HCT116 (cell line): ENCODE measurements at places on chromosomes 6 and 20.

DNA sequence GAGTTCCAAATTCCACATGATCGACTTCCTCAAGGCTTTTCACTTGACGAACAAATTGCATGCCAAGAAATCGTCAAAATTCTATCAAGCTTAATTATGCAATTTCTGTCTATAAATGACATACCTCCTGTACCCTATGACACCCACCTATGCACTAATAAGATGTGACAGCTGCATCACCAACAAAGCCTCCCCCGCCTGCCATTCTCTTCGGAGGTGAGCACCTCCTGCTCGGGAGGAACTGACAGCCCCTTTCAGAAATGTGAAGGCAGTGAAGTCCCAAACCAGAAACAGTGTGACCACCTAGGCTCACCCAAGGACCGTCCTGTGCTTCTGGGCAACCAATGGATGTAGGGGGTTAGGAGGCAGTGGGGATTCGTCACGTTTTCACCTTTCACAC lies 37.1 kb downstream of the GPR6 start:
- no peak for DNase-seq

DNA sequence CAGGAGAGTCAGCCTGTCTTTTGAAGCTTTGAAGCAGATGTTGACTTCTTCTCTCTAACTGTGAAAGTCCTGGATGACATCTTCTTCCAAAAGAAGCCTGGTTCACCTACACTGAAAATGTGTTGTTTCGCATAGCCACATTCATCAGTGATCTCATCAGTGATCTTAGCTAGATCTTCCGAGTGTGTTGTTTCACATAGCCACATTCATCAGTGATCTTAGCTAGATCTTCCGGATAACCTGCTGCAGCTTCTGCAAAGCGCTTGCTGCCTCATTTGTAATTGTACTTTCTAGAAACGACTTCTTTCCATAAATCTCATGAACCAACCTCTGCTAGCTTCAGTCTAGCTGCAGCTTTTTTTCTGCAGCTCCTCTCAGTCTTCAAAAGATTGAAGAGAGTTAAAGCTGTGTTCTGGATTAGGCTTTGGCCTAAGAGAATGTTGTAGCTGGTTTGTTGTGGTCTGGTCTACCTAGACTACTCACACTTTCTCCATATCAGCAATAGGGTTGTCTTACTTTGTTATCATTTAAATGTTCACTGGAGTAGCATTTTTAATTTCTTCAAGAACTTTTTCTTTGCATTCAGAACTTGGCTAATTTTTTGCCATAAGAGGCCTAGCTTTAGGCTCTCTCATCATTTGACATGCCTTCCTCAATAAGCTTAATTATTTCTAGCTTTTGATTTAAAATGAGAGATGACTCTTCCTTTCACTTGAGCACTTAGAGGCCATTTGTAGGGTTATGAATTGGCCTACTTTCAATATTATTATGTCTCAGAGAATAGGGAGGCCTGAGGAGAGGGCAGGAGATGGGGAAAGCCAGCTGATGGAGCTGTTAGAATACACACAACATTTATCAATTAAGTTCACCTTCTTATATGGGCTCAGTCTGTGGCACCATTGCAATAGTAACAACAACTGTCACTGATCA lies 48.7 kb upstream of the EXOC2 start:
- no peak for DNase-seq

- DNase-seq: no peak
These were observed 98.0 kb downstream of the RPP40 start for GRCh38 chr6:4905826-4906225.

DNA sequence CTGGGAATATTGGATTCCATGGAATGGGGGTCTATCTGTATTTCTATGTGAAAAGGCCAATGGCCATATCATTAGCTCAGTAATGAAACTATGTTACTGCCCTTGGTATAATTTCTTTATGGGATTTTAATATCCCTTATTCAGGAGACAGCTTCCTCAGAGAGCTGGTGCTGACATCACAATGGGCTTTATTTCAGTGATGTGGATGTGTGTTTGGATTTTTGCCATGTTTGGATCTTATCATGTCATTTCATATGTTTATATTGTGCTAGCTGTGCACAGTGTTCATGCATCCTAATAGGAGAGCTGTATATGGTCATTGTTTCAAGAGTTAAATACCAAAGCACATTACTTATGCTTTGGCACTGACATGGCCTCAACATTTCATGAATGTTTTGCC lies 806.1 kb upstream of the MAP3K7 start:
- DNase-seq: no peak

- DNase-seq: no peak
These were observed 65.9 kb upstream of the OGFRL1 start for GRCh38 chr6:71222671-71223070.

GRCh38 chr20:17985388-17986018 lies 16.7 kb downstream of the MGME1 start:
- DNase-seq: no peak

- no peak for DNase-seq
These were observed 3.3 kb upstream of the TAF4 start for GRCh38 chr20:62068997-62069396.

DNA sequence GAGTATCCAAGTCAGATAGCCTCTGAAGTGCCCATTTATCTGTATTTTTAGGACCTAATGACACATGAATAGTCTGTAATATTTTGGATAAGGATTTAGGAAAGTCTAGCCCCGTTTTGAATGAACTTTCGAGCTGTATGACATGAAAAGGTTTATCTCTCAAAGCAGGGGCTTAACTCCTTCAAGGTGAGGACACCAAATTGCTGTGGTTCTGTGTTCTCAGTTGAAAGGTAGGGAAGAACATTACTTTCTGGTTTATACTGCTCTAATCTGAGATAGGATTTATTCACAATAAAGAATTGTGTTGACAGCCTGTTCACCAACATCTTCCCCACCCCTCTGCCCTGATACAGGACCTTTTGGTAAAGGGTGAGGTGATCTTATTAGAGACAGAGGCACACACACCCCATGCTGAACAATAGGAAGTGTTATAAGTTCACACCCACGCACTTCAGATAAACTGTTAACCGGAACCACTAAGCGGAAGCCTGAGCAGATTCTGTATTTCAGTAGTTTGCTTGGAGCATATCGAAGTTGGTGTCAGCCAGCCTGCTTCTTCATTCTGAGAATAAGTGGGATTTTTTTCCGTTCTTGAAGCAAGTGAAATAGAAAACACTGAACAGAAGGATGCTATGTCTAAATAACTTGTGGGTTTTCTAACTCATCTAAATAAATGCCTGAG lies 223.3 kb downstream of the TMEM242 start:
- DNase-seq: no peak

DNA sequence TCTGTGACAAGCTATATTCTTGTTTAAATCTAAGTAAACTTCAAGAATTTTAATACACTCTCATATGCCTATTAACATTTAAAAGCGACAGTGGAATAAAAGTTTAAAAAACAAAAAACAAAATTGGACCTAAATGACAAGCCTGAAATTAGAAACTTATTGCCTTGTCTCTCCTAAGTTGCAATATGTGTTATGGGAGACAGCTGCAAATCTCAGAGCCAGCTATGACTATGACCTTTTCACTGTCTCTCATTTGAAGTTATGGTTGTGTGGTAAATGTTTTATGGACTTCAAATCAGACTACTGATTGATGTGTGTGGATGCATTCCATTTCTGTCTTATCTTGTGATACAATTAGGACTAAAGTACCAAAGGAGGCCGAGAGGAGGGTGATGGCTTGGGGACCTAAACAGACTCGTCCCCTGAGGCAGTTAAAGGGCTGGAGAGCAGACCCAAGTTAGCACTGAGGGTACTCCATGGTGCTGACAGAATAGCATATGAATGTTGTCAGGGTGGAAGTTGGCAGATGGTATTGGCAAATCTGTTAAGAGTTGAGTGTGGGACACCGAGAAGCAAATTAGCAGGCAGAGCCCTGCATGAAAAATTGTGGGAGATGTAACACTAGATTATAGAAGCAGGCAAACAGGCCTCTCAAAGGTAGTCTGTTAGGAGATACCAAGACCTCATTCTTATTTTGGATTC lies 930.1 kb upstream of the MAN1A1 start:
- DNase-seq: no peak

DNA sequence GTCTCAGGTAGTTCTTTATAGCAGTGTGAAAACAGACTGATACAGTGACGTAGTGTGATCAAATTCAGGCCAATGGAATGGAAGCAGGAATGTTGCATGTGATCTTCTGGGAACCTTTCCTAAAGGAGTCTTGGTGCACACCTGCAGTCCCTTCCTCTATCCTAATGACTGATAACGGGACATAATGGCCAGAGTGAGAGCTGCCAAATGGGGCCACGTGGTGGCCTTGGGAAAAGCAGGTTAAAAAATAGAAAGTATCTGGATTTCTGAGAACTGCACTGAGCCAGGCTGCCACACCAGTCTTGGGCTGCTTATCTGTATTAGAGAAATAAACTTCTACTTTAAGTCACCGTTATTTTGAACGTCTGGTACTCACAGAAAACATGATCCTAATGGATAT lies 51.9 kb downstream of the MEP1A start:
- no peak for DNase-seq

DNA sequence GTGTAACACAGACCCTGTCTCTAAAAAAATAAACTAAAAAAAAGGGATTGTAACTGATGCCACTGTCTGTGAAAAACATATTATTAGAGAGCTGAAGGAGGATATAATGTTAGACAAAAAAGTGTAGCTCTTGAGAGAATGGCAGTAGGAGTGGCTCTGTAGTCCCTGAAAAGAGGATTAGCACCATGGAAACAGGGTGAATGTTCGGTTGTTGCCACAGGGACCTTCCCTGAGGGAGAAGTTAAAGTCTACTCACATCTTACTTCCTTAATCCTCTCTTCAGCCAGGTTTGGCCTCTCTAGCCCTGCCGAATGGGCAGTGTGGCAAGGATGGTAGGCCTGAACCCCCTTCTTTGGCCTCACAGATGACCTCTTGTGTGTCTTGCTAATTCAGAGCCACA lies 12.1 kb downstream of the SCAND1 start:
- DNase-seq: no peak

DNA sequence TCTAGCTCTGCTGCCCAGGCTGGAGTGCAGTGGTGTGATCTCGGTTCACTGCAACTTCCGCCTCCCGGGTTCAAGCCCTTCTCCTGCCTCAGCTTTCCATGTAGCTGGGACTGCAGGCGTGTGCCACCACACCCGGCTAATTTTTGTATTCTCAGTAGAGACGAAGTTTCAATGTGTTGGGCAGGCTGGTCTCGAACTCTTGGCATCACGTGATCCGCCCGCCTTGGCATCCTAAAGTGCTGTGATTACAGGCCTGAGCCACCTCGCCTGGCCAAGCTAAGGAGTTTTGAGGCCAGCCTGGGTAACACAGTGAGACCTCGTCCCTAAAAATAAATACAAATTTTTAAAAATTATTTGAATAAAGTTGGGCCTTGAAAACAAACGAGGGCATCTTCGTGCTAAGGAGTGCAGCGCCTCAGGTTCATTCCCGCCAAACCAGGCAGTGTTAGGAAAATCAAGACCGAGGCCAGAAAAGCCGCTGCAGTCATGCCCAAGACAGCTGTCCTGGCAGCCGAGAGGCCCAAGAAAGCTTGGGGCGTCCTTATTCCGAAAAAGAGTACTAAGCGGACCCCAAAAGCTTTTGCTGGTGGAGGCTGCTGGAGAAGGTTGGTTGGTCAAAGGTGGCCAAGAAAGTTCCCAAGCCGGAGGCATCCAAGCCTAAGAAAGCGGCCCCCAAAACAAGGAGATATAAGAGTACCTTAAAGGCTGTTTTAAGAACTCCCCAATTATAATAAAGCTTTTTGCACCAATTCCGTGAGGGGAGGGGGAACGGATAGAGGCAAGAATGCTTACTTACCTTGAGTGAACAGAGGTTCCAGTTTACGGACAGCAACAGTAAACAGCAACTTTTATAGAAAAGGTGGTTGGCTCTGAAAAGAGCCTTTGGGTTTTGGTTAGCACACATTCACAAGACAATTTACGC lies 109.0 kb downstream of the HFE start:
- no peak for DNase-seq

- no peak for DNase-seq
These were observed 28.2 kb upstream of the ARMC2 start for GRCh38 chr6:108820006-108820405.

- DNase-seq: no peak
These were observed 6.8 kb downstream of the HDDC2 start for GRCh38 chr6:125294925-125295324.
